ENCODE measurements at places on chromosomes 1 and 21. TPM values are rescaled to one million over a fixed set of nuclear protein-coding genes. Genes with fewer than 3 reads are reported as not detected.

GRCh38 chr1:84403347-84403746, 5.1 kb downstream of the DNASE2B start:
- no peak for DNase-seq

HES3 gene
- not detected for total RNA-seq

DNA sequence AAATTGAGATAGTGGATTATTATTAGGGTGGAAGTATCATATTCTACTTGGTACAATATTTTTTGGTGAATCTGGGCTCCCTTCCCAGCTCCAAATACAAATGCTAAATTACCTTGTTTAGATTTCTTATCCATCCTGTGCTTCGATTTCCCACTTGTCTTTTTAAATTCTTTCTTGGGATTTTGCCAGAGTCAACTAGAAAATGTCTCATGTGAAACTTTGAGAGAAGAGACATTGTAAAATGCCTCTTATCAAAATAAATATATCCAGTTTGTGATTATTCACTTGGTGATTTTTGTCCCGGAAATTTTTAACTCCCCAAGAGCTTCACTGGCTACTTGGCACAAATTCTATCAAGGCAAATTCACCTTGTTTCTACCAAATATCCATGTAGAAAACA, 202.0 kb downstream of the FMN2 start:
- no peak for DNase-seq

- DNase-seq = no peak
Measured at GRCh38 chr1:5099558-5099957, 445.1 kb downstream of the AJAP1 start.

DNA sequence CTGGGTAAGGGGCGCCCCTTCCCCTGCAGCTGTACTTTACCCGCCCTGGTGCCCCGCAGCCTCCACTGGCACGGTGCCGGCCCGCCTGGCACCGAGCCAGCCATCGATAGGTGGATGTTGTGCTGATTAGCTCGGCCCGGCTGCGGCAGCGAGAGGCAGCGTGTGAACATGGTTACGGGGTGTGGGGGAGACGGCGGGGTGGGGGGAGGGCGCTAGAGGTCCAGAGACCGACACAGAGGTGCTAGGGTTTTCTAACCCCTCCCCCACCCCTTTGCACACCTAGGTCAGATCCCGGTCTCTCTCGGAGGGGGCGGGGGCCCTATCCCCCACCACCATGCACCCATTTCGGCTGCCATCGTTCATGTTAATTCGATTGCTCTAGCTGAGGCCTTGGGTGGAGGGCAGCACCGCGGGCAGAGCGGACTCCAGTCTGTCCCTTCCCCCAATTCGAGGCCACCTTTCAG, 6.7 kb downstream of the EFNA4 start:
- DNase-seq = no peak

ANKRD34A gene
- total RNA-seq = 7.9 TPM

SYT2 gene
- total RNA-seq = not detected

DNA sequence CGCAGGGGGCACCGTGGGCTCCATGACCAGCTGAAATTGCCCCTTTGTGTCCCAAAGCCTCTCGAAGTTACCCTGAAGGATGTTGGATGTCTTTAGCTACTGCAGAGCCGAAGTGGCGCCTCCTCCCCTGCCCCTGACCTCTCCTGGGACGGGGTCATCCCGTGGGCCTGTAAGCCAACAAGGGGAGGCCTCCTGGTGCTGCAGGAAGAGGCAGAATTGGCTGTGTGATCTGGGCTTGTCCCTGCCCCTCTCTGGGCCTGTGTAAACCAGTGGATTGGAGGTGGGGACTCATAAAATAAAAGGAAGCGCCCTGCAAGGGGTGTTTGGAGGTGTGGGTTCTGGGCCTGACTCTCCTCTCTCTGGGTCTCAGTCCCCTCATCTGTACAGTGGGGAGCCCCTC, 2.1 kb upstream of the TAS1R2 start:
- DNase-seq = no peak

GRCh38 chr1:35568975-35569395, 4.1 kb upstream of the TFAP2E start:
- DNase-seq = peak; percentile 70

GRCh38 chr1:230270185-230270558, 156.0 kb downstream of the PGBD5 start:
- DNase-seq = no peak

MPL gene
- 0.11 TPM for total RNA-seq

GRCh38 chr1:30524840-30525617, 198.4 kb downstream of the MATN1 start:
- DNase-seq = no peak

ZNF593OS gene
- total RNA-seq = 3.6 TPM
